GM13977 (cell line): ENCODE measurements at places on chromosomes 2 and 18.

GRCh38 chr2:201795607-201796477, 10.5 kb upstream of the CDK15 start:
- DNase-seq: peak; percentile 40

DNA sequence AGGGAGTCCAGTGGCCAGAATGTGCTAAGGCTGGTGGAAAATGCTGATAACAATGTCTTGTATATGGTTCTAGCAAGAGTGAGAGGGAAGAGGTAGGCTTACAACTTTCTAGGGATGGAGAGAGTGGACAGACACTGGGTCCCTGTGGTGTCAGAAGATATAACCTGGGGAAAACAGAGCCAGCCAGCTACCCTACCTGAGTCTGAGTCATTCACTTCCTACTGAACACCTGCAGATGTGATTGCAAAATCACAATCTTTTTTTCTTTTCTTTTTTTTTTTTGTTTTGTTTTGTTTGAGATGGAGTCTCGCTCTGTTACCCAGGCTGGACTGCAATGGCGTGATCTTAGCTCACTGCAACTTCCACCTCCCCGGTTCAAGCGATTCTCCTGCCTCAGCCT, 7.3 kb downstream of the TET3 start:
- DNase-seq: no peak

GRCh38 chr18:2854875-2855274, 8.1 kb downstream of the EMILIN2 start:
- no peak for DNase-seq

DNA sequence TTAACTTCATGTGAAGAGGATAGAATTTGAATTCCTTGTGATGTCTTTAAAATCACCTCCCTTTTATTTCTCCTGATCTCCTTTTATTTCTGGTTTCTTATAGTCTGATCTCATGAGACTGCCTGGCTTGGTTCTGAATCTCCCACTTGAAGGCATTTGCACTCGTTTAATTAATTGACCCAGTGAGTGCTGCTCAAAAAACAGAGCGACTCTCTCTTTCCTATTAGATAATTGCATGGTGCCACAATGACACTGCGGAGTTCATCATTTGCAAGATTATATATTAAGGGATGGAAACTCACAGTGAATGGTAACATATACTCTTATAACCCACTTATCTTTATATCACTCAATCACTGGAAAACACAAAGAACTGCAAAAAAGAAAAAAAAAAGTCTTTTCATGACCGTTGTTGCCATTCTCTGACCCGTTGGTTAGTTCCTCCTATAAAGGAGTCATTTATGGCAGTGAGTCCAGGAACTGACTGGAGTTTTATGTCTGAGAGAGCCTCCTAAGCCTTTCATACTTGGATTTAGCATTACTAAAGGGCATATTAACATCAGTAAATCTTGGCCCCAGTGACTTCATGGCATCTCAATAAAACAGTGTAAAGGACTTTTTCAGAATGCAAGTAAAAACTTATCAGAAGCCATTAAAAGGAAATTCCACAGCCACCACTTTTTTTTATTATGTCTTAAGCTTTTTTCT, 103.3 kb upstream of the EPHA4 start:
- no peak for DNase-seq

DNA sequence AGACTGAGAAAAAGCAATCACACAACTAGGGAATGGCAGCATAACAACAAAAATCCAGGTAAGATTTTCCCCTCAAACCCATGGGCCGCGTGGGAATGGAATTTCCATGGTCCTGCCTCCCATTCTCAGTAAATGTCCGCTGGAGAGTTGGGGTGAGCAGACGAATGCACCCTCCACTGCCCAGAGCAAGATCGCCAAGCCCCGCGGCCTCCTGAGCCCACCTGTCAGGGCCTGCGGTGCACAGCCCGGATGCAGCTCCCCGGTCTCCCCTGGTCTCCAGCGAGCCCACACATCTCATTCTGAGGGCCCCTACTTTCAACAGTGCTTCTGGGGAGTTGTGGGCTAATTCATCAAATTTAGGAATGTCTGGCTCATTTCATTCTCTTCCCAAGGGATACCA, 327.4 kb upstream of the HS6ST1 start:
- DNase-seq: no peak

GRCh38 chr2:195442458-195443175, 214.4 kb upstream of the SLC39A10 start:
- no peak for DNase-seq

DNA sequence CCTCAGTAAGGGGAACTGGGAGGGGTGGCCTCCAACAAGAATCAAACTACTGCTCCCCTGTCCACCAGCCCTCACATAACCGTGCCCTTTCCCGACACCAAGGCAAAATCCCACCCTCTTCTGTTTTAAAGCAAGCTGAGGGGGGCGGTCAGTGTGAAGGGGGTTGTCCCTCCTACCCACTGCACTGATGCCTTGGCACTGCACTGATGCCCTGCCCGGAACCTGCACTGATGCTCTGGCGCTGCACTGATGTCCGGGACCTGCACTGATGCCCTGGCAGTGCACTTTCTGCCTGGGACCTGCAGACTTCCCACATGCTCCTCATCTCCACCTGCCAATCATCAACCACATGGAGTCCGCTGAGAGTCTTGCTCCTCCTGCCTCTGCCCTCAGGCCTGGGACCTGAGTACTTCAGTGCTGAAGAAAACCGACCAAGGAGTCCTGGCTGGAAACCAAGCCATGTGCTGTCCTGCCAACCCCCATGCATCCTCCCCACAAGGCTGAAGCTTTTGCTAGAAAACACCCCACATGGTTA, 179.5 kb downstream of the SMAD2 start:
- no peak for DNase-seq

- DNase-seq: no peak
Observed at GRCh38 chr2:105796131-105796638, 51.5 kb downstream of the NCK2 start.

DNA sequence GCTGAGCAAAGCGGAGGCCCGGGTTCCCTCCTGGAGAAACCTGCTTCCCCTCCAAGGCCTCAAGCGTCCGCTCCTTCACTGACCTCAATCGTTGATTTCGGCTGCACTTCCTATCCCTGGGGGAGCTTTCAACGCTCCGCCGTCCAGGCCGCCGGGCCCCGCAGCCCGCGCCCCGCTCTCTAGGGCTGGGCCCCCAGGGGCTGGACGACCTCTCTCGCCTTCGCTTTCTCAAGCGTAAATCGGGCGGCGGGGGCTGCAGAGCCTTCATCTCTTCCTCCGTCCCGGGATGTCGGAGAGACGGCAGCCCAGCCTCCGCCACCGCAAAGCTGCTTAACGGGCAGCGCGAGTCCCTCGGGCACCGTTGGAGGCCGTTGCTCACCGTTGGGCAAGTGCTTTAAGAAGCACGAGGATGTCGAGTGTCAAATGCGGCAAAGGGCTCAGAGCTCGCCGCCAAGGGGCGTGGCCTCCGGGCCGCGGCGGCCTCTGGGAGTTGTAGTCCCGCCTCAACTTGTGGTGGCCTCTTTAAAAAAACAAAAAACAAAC, 8.5 kb downstream of the HES6 start:
- peak; percentile 88 for DNase-seq

- no peak for DNase-seq
Observed at GRCh38 chr2:178237488-178238153, 43.3 kb downstream of the OSBPL6 start.

DNA sequence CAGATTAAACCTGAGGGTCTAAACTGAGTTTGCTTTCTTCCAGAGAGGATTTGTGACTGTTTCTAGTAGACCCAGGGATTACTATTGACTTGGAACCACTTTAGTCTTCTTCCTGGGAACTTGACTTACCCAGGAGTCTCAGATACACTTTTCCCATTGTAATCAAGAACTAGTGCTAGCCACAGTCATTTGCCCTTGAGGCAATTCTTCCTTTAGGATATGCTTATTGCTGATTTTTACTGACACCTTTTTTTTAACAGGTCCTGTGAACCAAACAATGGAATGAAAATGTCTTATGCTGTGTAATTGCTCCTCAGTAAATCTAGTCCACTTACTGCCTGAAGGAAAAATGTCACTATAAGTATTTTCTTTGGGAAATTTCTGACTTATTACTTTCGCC, 78.3 kb downstream of the TAF4B start:
- no peak for DNase-seq

DNA sequence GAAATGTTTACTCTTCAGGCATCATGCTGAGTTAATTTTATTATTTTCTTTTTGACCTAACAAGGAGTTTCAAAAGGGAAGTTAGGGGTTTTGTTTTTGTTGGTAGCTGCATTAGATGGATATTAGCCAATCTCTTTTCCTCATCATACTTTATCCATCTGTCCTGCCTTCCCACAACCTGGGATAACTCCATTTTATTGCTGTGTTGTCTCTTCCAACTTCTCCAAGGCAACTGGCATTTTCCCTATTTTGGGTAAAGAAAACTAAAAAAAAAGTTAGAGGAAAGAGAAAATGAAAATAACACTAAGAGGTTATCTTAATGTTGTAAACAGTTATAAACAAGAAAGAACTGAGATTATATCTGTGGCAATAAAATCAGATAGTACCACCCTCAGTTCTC, 147.0 kb downstream of the PID1 start:
- no peak for DNase-seq

GRCh38 chr2:26070730-26071129, 36.8 kb downstream of the RAB10 start:
- DNase-seq: no peak

- no peak for DNase-seq
Observed at GRCh38 chr2:230335461-230335863, 8.5 kb downstream of the SP140L start.

DNA sequence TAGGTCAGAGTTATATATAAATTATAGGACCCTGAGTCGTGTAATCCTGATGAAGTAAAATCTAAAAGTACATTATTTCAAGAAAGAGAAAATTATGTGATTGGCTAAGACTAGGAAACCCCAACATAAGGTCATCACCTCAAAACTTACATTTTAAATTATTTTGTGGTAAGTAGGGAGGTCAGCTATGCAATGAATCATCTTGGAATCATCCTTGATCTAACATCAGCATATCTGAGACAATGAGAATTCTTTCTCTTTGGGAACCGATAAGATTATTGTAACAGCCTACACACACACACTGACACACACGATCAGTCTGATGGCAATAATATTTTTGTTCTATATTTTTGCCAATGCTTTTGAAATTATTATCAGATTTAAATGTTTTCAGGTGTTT, 904.8 kb upstream of the CHAC2 start:
- DNase-seq: no peak

- DNase-seq: no peak
Observed at GRCh38 chr2:204744506-204744905, 199.2 kb downstream of the PARD3B start.

DNA sequence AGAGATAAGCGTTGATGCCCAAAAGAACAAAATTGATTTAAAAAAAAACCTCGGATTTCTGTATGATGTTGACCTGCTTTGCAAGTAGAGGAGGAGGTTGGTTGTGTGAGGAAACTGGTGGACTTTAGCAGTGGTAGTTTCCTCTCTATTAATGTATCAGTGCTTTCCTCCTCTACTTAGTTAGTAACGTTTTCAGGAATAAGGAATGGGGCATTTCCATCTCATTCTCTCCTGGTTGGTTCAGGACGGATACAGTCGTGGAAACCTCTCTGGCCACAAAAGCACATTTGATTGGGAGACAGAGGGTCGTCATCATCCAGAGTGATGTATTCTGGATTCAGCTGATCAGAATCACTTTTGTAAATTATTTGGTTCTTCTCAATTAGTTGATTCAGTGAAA, 1.5 kb downstream of the FHOD3 start:
- DNase-seq: no peak

- DNase-seq: no peak
Observed at GRCh38 chr18:55787536-55788073, 199.6 kb upstream of the TCF4 start.

DNA sequence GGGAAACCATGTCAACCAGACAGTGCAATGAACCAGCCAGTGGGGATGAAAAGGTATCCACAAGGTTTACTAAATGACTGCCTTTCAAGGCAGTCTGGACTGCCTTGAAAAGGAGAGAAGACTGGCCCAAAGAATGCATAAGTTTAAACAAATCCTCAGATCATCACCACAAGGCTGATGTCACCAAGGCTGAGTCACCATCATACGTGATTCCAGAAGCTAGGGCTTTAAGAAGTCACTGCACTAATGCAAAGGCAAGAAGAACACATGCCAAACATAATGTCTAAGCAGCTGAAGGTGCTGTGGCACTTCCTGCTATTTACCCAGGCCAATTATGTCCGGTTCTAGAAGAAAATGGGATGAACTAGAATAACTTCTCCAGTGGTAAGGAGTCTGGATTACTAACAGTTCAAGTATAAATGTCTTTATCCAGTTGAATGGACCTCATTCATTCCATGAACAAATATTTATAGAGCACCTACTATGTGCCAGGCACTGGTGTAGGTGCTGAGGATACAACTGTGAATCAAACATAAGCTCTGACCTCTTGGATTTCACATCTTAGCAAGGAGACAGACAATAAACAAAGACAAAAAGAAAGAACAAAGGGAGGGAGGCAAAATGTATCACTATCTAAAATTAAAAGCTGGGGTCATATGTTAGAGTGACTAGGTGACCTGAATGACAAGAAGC, 37.6 kb upstream of the ONECUT2 start:
- no peak for DNase-seq

- no peak for DNase-seq
Observed at GRCh38 chr2:68290901-68291300, 28.8 kb downstream of the CNRIP1 start.

GRCh38 chr18:71136487-71136886, 847.6 kb downstream of the SOCS6 start:
- no peak for DNase-seq

- no peak for DNase-seq
Observed at GRCh38 chr2:51628917-51629316, 597.0 kb upstream of the NRXN1 start.

- DNase-seq: no peak
Observed at GRCh38 chr2:70920367-70920715, 15.4 kb upstream of the ATP6V1B1 start.

DNA sequence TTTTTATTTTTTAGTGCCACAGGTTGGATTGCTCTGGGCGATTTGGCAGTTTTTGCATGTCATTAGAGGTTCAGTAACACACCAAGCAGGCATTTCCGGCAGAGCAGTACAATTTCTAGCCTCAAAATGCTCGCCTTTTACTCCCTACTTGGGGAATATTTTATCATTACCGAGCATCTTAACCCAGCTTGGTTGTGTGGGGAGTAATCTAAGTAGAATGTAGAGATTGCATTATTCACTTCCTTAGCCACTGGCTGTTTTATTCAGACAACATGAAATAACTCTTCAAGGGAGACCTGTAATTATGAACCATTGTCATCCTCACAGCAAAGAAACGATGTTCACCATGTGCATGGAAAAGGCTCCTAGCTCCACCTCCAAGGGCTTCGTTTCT, 13.1 kb downstream of the GRP start:
- no peak for DNase-seq

- no peak for DNase-seq
Observed at GRCh38 chr2:151302879-151303278, 13.4 kb upstream of the NMI start.

- DNase-seq: no peak
Observed at GRCh38 chr2:237441605-237442274, 27.8 kb upstream of the COL6A3 start.
